ENCODE measurements at places on chromosomes 1 and 21.

DNA sequence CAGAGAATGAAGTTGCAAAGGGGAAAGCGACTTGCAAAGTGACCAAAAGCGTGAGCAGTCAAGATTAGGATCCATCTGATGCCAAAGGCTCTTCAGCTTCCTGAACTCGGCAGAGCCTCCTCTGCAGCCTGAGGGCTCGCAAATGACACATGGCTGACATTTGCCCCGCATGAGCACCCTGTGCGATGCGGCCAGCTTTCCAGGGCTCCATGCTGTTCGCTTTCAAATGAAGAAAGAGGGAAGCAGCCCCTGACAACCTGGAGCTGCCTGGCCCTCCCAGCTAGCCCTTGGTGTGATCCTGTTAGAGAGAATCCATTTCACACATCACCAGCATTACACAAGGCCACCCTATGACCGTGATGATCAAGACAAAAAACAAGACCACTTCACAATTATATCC lies 20.2 kb upstream of the FAM131C start:
- no peak for DNase-seq

DNA sequence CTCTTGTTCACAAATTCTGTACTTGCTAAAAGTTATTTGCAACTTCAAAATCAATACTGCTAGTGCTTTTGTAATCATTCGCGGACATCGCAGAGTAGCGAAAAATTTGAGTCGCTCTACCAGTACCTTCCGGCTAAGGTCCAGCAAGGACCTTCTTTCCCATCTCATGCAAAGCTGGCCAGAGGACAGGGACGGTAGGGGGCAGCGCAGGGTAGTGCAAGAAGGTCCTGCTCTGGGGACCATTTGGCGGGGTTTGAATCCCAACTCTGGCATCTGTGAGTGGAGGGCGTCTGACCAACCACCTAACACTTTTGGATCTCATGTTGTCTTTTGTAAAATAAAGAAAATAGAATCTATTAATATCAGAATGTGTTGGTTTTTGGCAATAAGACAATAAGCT lies 258.3 kb downstream of the SPATA17 start:
- DNase-seq: no peak

- no peak for DNase-seq
Observed at GRCh38 chr1:227792216-227793078, 23.0 kb upstream of the PRSS38 start.

- peak; percentile 62 for DNase-seq
Observed at GRCh38 chr1:9110669-9111356, 18.1 kb downstream of the GPR157 start.

DNA sequence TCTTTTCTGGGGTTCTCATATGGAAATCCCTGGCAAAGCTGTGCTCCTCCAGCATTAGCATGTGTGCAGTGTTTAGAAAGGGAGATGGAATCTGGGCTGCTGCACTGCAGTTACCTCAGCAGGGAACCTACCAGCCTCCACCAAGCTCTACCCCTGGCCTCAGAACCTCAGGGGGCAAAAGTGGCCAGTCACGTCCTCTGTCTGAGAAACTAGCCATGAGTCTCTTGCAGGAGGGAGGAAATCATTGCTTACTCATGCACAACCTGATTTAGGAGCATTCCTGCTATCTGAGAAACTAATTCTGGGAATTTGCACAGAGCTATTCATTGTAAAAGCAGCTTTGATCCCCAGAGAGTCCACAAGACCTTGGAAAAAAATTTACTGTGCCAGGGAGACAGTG lies 80.6 kb upstream of the IPO9 start:
- no peak for DNase-seq

- no peak for DNase-seq
Observed at GRCh38 chr21:45571641-45572040, 29.4 kb upstream of the SLC19A1 start.

DNA sequence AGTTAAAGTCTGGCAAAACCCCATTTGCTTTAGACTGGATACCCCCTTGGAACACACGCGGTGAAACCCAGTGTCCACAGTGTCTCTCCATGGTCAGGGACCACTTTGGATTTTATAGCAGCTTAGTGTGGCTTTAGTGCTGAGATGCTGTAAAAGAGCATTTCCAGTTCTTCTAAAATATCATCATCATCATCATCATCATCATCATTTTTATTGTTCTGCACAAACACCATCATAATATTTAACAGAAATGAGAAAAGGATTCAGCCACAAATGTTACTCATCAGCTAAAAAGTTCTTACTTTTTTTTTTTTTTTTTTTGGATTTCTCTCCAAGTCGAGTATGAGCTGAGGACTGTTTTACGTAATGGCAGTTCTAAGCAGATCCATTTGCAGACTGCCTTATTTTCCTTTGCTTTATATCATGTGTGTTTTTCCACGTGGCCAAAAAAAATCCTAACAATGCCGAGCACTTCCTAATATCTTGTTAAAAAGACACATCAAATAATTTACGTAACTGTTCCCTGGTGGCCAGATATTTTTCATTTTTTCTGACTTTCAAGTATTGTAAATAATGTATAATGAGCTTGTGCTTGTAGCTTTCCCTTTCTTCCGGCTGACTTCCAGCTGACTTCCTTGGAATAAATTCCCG lies 62.8 kb downstream of the EVA1C start:
- no peak for DNase-seq

GRCh38 chr21:46544003-46544402 lies 60.9 kb downstream of the S100B start:
- DNase-seq: no peak

DNA sequence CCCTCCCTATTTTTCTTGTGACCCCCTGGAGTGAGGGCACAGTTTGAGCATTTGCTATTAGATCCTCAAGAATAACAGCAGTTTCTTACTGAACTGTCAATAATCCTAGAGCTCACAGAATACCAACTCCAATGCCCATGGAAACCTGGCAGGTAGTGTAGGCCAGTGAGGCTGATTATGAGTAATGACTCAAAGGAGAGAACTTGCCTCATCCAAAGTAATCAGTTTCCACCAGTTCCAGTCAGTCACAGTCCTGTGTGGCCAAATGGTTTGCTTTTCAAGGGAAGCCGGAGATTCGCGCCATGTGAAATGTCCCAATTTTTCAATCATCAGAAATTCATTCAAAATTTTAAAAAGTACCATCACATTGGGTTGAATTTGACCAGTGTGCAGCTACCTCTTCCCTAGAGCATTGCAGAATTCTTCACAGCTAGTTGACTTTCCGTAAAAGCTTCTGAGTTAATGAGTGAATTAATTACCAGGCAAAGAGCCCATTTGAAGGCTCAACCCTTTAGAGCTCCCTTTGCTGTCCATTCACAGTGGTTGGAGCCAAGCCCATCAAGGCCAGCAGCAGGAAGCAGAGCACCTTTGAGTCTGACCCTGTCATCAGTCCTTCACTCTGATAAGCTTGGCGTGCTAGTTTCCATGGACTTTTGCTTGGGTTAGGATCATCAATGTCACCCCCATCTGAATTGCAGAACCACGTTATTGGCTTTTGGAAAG lies 170.3 kb downstream of the KAZN start:
- DNase-seq: no peak

DNA sequence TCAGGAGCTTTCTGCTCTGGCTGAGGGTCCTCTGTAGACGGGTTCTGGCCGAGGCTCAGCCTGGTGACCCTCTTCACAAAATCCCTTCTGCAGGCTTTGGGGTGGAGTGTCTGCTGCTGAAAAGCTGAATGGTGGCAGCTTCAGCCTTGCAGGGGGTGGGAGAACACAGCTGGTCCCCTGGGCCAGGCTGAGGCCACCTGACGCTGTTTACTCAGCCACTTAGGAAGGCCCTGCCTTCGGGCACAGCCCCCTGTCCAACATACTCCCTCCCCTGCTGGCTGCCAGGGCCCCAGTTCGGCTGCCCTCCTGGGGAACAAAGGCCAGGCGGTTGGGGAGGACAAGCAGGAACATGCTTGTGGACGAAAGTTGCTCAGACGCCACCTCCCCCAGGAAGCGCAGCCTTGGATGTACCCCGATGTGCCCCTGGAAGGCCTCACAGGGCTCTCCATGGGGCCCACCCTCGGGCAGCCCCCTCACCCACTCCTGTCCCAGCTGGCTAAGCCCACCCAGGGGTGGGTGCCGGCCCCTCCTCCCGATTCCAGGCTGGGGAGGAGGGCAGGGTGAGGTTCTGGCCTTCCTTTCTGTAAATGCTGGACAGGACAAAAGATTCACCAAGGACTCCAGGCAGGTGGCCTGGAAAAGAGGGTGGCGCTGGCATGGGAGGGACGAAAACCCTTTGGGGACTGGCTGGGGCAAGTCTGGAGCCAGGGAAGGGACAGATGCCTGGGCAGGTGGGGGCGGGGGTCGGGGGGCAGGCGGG lies at the start of gene ANKRD65:
ANKRD65 (minus strand) TSS at position 130 of the 760 bp plus-strand sequence. CDS start 271 bp downstream, outside the sequence.
- no peak for DNase-seq

DNA sequence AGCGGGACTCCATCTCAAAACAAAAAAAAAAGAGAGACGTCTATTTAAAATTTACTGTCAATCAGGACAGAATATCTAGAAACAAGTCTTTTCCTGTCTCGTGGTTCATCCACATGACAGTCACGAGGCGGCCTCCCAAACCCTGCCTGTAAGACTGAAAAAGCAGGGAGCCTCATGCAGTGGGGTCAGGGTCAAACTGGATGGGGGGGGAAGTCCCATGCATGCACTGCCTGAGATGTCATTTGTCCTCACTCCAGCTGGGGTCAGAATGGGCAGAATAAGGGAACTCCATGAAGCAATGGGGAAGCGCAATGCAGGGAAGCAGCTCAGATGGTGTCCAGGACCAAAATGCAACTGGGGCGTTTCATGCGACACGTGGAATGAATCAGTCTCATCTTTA lies 85.5 kb downstream of the PIK3CD start:
- no peak for DNase-seq

- no peak for DNase-seq
Observed at GRCh38 chr1:24709791-24710441, 35.3 kb upstream of the CLIC4 start.

- no peak for DNase-seq
Observed at GRCh38 chr1:183892351-183892793, 87.5 kb downstream of the RGL1 start.

DNA sequence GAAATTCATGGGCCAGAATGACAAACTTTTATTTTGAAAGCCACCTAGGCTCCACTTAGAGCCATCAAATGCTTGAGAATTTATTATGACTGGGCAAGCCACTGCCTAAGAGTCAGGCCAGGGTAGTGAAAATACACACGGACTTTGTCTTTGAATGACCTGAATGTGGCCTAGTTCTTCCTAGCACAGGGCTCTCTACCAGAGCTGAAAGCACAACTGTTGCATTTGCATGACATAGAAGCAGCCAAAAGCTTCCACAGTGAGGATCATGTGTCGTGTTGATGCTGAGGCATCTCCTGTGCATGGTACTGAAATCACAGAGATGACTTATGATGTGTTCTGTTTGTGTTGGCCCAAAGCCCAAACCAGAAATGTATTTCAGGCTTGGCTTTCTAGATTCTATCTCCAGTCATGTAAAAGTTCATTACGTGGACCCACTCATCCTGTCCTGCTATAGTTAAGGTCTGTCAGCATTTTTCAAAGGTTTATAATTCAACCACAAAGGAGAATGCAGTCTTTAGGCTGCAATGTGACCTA lies 164.0 kb upstream of the UBE2U start:
- no peak for DNase-seq

GRCh38 chr1:100397681-100398080 lies 45.4 kb downstream of the CDC14A start:
- DNase-seq: no peak

GRCh38 chr1:226987179-226987536 lies 47.1 kb downstream of the COQ8A start:
- DNase-seq: no peak

- DNase-seq: no peak
Observed at GRCh38 chr1:12472156-12472797, 145.7 kb downstream of the DHRS3 start.

DNA sequence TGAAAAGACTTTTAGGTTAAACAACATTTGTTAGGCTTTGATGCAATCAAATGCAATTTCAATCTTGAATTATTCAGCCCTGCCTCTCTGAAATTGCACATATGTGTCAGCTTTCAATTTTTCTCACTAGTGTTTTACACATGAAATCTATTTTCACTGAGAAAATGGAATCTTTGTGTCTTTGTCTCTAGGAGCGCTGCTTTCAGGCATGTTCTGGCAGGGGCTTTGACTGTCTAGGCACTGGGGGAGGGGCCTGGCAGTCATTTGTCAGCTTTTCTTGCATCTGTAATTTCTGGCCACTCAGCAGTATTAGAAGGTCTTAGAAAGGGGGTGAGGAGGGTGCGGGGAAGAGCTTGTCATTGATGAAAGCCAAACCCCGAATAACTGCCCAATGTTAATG lies 264.4 kb downstream of the PTPRC start:
- no peak for DNase-seq

DNA sequence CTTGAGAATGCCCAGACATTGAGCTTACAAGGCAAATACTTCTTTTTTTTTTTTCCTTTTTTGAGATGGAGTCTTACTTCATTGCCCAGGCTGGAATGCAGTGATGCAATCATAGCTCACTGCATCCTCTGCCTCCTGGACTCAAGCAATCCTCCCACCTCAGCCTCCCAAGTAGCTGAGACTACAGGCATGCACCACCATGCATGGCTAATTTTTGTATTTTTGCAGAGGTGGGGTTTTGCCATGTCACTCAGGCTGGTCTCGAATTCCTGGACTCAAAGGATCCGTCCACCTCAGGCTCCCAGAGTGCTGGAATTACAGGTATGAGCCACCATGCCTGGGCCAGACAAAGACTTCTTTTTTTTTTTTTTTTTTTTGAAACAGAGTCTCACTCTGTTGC lies 79.1 kb downstream of the NUP210L start:
- no peak for DNase-seq

- DNase-seq: peak; percentile 6
Observed at GRCh38 chr1:204127597-204128242, 24.1 kb downstream of the ETNK2 start.

DNA sequence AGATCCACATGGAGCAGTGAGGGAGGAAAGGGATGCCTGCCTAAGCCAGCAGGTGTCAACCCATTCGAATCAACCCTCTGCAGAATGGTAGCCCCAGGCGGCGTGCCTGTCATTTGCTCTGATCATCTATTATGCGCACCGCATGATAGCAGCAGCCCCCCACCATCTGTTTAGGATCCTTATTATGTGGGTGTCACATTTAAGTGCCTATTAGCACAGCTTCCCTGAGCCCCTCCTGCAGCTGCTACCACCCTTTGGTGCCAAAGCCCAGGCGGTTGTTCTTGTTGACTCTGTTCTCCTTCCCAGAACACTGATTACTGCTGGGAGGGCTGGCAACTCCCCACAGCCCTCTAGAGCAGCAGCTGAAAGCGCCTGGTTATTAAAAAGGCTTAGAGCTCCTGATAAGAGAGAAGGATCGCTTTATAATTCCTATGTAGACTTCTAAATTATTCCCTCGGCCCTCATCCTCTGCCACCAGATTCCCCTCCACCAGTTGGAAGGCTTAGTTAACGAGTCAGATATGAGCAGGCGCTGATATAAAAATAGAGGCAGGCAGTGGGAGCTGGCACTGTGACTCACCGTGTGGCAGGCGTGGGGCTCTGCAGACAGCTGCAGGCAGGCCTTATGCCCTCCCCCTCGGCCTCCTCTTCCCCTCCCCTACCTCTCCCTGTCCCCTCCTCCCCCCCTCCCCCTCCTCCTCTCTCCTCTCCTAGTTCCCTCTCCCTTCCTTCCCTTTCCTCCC lies 23.0 kb downstream of the ACTA1 start:
- DNase-seq: no peak

- no peak for DNase-seq
Observed at GRCh38 chr1:26857473-26858060, 5.4 kb upstream of the SFN start.

Measured in hematopoietic multipotent progenitor cell treated with erythropoietin and hydrocortisone succinate and interleukin-3 and kit ligand, for 15 days (in vitro differentiated cells).